ENCODE measurements at places on chromosomes 12 and 14. TPM values are rescaled to one million over a fixed set of nuclear protein-coding genes. Genes with fewer than 3 reads are reported as not detected.
A peak's percentile ranks its signal among the peaks of the same experiment; 100 is the strongest.

The DPY19L2 gene
- 2.9 TPM for total RNA-seq

The RAB3IP gene
- total RNA-seq, result 30.5 TPM

- peak; percentile 53 for DNase-seq
Measured at GRCh38 chr12:56338308-56339157, at the start of gene IL23A. Gene IL23A (plus strand): TSS chr12:56338884. CDS start chr12:56339045, 161 bp downstream.

DNA sequence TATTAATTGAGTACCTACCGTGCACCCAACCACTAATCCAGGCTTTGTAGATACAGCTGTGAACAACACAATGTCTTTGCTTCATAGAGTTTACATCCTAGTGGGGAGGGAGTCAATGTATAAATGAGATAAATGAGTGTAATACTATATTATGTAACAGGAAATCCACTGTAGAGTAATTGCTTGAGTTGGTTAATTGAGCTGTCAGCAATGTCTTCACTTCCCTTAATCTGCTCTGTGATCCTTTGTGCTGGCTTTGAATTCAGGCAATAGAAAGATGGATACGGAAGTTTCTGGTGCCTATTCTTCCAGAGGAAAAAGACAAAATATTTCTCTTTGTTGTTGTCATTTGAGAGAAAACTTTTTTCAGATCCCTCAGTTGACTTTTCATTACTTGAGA lies 104.0 kb upstream of the SLC16A7 start:
- DNase-seq, result no peak

The TAS2R50 gene
- total RNA-seq, result 1.1 TPM

The AHNAK2 gene
- total RNA-seq, result 0.38 TPM

DNA sequence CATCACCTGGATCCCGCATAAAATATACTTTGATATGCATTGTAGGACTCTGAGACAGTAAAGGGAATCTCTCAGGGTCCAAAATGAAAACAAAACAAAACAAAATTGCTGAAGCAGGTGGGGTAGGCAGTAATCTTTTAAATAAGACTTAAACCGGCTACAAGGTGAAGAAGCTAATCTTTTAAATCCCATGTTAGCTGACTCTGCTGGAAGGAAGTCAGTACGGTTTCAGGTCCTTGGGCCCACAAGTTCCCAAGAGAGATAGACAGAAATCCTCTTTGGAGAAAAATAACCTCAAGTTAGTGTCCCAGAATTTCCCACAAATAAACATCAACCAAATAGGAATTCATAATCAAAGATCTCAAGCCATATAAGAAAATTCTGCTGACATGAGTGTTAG lies 5.0 kb upstream of the EPS8 start:
- DNase-seq, result no peak

The CELA1 gene
- 0.47 TPM for total RNA-seq

The LTBP2 gene
- total RNA-seq, result 1.5 TPM

The B3GNT4 gene
- not detected for total RNA-seq

The KRT6A gene
- total RNA-seq, result not detected

DNA sequence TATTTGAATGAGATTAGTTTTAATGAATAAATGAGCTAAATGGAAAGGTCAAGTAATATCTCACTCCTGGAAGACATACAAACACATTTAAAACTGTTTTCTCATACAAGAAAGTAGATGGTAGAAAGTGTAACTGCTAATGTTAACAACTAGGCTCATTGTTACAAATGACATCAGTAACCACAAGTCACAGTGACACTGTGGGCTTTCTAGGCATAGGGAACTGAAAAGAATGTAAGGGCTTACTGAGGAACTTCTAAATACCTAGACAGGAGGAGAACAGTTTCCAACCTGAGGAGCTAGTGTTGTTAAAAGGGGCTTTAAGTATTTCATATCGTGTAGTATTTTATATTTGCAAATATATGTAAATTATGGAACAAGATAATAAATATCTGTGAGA lies 17.5 kb upstream of the ERGIC2 start:
- no peak for DNase-seq

GRCh38 chr12:4991801-4992200 lies 51.9 kb upstream of the KCNA5 start:
- no peak for DNase-seq
